ENCODE measurements at places on chromosomes 3 and 15.

- DNase-seq, result no peak
These were observed 152.2 kb downstream of the CFAP20DC start for GRCh38 chr3:58897646-58898045.

GRCh38 chr3:39166932-39167532, 13.6 kb upstream of the CSRNP1 start:
- DNase-seq, result no peak

GRCh38 chr3:19931180-19931692, 2.8 kb downstream of the EFHB start:
- DNase-seq, result peak; percentile 30

DNA sequence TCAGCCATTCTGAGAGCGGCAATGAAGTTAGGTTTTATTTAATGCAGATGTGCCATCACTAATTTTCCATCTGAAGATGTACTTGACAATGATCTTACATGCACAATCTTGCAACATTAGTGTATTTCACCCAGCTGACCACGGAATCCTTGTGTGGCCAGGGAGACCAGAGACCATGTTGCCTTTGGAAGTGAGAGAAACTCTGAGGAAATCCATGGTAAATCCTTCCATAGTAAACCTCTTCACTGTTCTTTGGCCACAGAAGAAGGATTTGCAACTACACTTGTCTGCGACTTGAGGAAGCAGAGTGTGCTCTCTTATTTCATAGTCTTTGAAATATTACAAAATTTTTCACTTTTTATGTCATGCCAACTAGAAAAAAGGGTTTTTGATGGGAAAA, 128.4 kb upstream of the IGSF10 start:
- DNase-seq, result no peak

DNA sequence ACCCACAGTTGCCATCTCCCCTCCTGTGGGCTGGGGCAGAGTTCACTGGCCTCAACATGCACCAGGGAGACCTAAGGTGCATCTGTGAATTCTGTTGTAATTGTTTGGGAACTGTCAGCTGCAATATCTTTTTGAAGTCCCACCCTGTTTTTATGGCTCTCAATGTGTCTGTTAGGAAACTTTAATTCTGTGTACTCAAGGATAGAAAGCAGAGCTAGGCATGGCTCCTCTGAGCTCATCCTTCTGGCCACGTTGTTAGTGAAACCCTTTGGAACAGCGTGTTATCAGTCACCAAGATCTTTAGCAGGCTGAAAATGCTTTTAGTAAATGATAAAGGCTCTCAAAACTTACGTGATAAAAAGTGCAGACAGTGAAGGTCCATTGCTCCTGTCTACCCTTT, 33.6 kb upstream of the MTMR10 start:
- no peak for DNase-seq

- no peak for DNase-seq
These were observed 137.7 kb upstream of the RBMS3 start for GRCh38 chr3:29143151-29143550.

GRCh38 chr3:159989973-159990846, 1.6 kb downstream of the IL12A start:
- DNase-seq, result no peak

DNA sequence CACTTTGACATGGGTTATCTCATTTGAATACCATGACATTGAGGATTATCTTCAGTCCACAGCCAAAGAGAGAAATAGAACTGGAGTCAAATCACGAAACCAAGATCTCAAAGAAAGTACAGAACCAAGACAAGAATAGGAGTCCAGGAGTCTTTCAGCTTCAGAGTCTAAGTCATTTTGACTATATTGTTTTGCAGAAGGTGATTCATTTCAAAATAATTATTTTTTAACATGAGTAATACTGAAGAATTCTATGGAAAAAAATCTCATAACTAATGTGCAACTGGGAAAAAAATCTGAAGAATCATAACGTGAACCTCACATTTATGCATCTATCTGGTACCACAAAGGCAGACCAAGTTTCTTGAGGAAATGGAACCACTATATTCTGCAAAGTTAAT, 60.3 kb downstream of the UBE3A start:
- DNase-seq, result no peak

GRCh38 chr3:52220380-52221026, 4.9 kb downstream of the TLR9 start:
- peak; percentile 85 for DNase-seq

GRCh38 chr3:50743643-50744042, 68.9 kb downstream of the DOCK3 start:
- DNase-seq, result no peak

DNA sequence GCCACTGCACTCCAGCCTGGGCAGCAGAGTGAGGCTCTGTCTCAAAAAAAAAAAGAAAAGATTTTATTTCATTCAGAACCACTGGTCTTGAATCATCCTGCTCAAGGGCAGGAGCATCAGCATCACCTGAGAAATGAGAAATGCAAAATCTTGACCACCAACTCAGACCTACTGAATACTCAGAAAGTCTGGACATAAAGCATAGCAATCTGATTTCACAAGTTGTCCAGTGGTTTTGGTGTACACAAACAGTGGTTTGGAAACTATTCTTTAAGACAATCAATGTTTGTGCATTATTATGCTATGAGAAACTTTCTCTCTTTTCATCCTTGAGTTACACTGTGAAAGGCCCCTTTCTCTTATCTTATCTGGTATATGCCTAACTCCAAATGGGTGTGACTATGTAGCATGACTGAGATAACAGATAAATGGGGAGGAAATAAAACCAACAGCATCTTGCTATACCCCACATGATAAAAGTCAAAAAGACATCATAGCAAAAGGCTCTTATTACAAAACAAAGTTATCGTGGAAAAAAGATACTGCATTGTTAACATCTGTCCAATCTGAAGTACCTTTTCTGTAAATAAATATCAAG, 174.2 kb upstream of the STT3B start:
- DNase-seq, result no peak

DNA sequence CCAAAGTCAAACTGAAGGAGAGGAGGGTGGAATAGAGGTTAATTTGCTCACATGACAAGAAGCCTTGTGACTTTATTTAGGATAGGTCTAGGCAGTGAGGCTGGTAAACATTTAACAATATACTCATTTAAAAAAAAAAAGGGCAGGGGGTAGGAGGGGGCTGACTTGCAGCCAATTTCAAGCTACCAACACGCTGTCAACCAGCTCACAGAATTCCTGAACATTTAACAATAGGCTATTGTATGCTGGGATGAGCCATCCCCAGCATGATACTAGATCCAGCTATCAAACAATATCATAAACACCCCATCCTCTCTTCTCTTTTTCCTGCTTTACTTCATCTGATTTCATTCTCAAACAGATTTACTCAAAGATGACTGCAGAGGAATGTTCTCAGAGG, 1096.3 kb upstream of the CFAP20DC start:
- no peak for DNase-seq

GRCh38 chr3:63673111-63673510, 20.6 kb downstream of the SNTN start:
- DNase-seq, result no peak

GRCh38 chr15:92979011-92979701, 79.0 kb downstream of the CHD2 start:
- DNase-seq, result no peak
